Glomerular endothelial cell (primary cell): ENCODE measurements at places on chromosomes 7 and 10. TPM values are rescaled to one million over a fixed set of nuclear protein-coding genes. Genes with fewer than 3 reads are reported as not detected.

YWHAG gene
- 145 and 198 TPM in 2 replicates for total RNA-seq

- DNase-seq: no peak
These were observed 140.7 kb downstream of the MTPAP start for GRCh38 chr10:30208330-30208729.

CNTNAP2 gene
- total RNA-seq: under 0.01 and 0.97 TPM in 2 replicates

MARVELD1 gene
- 39.0 and 50.3 TPM in 2 replicates for total RNA-seq

DNA sequence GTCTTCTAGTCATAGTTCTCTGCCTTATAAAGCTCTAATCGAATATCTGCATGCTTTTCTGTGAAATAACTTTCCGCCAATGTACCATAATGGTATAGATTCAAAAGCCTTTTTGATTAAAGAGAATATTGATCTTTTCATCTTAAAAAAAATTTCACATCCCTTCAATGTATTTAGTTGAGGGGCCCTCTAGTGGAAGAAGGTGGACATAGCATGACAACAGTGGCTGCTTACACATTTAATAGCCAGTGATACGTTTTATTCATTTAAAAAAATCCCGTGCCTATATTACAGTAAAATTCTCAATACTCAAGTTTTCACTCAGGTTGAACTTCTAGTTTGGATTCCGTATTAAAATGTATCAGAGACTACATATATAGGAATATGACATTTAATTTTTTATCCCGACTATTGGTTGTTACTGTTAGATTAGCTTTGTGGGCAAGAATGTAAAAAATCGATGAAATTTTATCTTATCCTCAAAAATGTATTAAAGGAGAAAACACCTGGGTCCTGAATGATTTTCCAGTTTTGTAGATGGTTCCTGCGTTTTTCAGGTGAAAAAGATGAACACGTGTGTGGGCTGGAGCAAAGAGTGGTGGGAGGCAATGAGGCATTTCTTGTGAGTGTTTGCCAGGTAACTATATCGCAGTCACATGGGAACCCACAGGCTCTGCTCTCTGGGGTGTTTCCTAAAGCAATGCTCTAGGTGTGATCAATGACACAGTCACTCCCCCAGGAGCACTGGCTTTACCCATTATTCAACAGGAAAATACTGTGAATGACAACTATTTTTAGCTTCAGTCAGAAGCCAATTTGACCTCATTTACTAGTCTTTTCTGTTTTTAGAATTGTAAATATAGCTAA is 24.1 kb upstream of the PNLIP start:
- no peak for DNase-seq

DNA sequence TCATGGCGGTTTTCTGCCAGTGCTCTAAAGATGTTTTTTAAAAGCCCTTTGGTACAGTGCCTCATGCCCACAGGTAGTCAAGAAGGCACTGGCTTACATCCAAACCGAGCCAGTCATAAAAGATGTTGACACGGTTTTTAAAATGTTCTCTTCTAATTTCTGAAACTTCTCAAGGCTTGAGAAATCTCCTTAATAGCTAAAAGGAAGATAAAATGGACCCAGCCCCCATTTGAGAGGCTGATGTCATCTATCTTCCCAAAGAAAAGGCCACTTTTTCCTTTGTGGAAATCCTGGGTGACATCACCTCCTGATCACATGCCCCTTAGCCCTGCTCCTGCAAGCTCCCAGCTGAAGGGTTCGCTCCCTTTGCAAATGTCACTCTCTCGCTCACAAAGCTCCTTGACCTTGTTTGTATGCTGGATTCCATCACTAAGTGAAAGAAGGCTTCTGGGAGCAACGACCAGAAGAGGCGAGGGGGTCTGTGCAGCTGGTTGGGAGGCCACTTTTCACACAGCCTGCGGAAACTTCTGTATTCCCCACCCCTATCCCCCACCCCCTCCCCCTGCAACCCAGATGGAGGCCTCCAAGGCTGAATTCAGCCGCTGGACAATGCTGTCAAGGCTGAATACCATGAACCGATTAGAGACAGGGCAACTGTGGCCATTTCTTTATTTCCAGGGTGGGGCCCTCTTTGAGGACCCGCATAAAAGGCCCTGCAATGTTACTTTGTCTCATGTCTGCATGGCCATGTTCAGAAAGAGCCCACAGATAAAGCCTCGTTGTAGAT is 122.8 kb downstream of the CUBN start:
- no peak for DNase-seq

- no peak for DNase-seq
These were observed 27.6 kb upstream of the EMX2 start for GRCh38 chr10:117514971-117515370.

- DNase-seq: no peak
These were observed 328.4 kb upstream of the GNAI1 start for GRCh38 chr7:79806161-79806734.

- no peak for DNase-seq
These were observed 33.6 kb upstream of the UTF1 start for GRCh38 chr10:133196221-133196915.
